ENCODE measurements at places on chromosomes 7 and 10.

DNA sequence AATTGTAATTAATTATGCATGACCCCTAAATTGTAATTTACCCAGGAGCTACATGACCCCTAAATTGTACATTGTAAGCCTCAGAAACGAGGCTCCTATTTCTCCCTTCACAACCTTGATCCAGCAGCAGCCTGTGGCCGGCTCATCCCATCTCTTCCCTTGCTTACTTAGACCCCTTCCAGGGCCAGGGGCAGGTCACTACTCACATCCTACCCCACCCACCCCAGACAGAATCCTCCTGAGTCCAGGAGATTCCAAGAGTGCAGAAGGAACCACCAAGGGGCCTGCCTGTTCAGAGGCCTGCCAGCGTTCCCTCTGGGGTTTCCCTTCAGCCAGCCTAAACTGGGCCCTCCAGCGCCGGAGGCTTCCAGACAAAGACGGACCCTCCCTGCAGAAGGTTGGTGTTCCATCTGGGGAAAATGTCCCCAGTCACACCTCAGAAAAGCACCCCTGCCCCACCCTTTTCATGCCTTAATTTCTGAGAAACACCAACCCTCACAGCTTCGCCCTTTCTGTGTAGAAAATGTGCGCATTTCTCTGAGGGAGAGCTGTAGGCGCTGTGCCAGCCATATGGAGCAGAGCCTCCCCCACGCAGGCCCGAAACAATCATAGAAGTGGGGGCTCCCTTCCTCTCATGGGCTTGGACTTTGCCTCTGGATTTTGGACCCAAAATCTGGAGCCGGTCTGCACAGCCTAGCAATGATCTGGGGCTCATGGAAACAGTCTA lies 19.2 kb downstream of the LEP start:
- DNase-seq: no peak

- no peak for DNase-seq
These were observed 81.3 kb downstream of the PIP4K2A start for GRCh38 chr10:22633106-22633505.

DNA sequence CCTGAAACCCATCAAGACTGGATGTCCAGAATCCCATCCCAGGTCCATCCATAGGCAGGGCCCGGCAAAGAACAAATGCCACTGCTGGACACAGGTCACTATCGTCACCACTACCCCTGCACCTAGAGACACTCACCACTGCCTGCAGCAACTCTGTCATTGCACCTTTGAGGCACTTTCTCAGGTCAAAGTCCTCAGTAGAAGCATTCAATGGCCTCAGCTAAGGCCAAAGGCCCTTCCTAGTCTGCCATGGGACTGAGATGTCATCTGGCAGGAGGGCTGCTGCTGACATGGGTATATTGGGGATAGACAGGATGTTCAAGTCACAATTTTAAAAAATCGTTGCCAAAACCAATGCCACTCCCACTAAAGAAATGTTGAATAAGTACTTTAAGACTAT lies 58.7 kb downstream of the GPAM start:
- no peak for DNase-seq

GRCh38 chr7:148434181-148434757 lies 156.3 kb upstream of the C7orf33 start:
- DNase-seq: no peak

- DNase-seq: no peak
These were observed 154.6 kb upstream of the NPVF start for GRCh38 chr7:25382869-25383268.

GRCh38 chr10:92695679-92696605 lies 6.2 kb downstream of the HHEX start:
- DNase-seq: no peak

DNA sequence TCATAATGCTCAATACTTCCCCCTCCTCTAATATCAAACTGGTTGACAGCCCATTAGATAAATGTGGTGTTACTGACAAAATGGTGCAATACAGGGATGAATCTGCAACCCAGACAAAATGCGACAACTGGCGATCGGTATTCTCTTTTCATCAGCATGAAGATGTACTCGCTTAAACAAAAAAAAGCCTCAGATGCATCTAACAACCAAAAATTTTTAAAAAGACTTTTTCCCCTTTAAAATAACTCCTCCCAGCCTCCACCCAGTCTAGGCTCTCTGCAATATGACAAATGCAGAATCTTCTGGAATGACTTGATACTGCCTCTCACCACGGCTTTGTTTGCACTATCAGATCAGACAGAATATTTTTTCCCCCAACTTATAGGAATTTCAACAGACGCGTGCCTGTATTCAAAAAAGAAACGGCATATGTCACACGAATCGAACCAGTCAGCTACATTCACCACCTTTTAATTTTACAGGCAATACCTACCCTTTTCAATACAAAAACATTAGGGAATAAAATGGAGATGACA lies 1.2 kb downstream of the YWHAG start:
- DNase-seq: no peak

DNA sequence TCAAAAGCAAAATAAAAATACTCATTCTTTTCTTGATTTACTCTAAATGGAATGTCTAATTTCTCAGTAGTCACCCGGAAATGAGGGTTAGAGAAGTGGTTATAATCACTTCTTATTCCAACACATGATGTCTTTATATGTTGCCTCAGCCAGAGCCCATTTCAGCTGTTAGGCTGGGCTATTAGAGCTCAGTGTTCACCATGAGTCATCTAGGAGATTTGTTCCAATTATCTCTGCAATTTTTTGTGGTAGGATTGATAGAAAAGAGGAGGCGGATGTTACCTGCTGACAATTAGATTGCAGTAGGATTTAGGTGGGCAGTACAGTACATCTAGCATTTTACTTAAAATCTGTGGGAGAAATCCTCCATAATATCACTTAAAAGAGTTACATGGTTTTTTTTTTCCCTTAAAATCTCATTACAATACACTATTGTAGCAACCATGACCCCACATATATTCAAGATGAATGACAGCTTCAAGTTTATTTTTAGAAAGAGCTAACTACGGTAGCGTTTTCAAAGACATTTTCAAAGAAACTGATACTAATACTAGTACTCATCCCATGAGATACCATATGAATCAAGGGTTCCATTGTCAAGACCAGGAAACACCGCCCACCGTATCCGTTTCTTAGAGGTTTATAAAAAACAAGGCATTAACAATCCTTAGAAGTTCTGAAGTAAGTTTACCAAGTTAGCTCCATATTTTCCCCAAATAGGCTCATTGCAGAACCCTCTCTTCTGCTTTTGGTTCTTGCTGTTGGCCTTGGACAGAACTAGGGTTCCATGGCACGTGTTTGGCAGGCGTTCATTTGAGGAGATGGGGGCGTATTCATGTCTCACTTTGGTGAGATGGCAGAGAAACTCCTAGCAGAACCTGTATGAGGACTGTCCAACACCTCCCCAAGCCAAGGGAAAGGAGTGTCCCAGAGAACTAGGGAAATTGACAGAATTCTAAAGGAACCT lies 10.4 kb downstream of the CPA2 start:
- DNase-seq: no peak

All from stimulated activated CD4-positive, alpha-beta T cell treated with anti-CD3 and anti-CD28 coated beads, TNF-alpha, amount 100 ng/mL, for 4 hours (primary cell).